ENCODE measurements at places on chromosomes 2 and 18. TPM values are rescaled to one million over a fixed set of nuclear protein-coding genes. Genes with fewer than 3 reads are reported as not detected.
A peak's percentile ranks its signal among the peaks of the same experiment; 100 is the strongest.

The PARD6G gene
- 26.4 TPM for total RNA-seq

The EVA1A gene
- total RNA-seq = 2.3 TPM

The CIB4 gene
- not detected for total RNA-seq

The PSMA8 gene
- not detected for total RNA-seq

The SERPINB12 gene
- not detected for total RNA-seq

The HOXD4 gene
- total RNA-seq = 22.4 TPM

The UNC50 gene
- total RNA-seq = 48.9 TPM

The UGT1A6 gene
- total RNA-seq = 134 TPM

The FBXO41 gene
- total RNA-seq = 6.6 TPM

The ANKRD62 gene
- not detected for total RNA-seq

The ACOXL gene
- total RNA-seq = 52.7 TPM

The CCDC85A gene
- 1.5 TPM for total RNA-seq

The LOXL3 gene
- 6.4 TPM for total RNA-seq

- no peak for DNase-seq
Measured at GRCh38 chr18:32321826-32322225, 132.0 kb downstream of the MEP1B start.

- DNase-seq = no peak
Measured at GRCh38 chr2:239375278-239376061, 25.4 kb downstream of the HDAC4 start.

GRCh38 chr2:18105929-18106328 lies 227.5 kb downstream of the KCNS3 start:
- DNase-seq = no peak

DNA sequence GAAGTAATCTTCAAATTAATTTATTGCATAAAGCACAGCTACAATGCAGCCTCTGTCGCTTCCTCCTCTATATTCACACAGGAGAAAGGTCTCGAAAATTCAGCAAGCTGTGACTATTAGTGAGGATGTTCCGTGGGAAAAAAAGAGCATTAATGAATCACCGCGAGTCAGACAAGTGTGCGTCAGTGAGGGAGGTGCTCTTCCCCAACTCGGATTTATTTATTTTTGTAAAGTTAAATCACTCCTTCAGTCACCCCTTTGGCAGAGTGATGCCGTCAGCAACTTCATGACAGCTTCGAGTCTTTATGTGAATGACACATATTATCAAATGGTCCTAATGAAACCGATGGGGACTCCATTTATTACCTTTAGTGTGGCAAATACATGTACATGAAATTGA lies 648.9 kb upstream of the SALL3 start:
- DNase-seq = no peak

DNA sequence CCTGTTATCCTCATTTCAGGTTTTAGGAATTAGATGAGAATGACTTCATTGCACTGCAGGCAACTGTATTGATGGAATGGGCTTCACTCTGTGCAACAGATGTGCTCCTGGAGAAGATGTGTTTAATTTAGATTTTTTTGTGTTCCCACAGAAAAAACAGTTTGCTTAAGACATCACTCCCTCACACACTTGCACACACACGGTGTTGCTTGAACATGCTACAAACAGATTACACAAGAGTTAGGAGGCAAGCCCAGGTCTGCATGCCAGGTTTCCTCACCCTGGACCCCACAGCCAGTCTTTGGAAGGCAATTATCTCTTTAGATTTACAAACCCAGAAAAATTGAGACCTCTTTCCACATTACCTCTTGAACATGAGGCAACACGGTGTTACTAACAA lies 93.7 kb upstream of the KLHL29 start:
- DNase-seq = no peak

GRCh38 chr18:39909706-39910105 lies 2045.3 kb upstream of the PIK3C3 start:
- no peak for DNase-seq

- no peak for DNase-seq
Measured at GRCh38 chr2:30503007-30503694, 56.1 kb downstream of the LCLAT1 start.

DNA sequence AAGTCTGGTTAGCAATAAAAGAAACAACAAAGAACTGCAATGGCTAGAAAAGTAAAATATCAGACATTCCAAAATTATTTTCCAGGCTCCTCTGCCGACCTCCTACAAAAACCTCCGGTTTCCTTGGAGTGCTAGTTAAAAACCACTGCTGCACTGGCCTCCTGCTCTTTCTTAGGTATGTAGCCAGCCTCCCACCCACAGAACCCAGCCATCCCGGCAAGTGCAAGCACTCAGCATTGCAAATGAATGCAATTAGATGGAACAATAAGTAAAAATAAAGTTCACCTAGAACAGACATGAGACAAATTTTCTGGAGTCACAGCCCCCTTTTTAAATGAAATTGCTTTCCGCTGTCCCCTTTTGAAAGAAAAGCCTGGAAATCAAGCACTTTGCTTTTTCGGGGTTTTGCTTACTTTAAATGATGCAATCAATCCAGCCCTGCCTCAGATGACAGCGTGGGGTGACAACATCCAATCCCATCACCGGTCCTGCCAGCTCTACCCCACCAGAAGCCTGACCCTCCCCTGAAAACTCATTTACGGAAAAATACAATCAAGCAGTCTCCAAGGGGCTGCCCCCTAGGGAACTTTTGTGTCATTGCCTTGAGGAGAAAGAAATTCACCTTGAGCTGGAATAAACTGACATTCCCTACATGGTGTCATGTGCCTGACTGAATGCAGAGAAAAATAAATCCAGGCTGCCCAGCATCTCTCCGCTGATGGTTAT lies 199.8 kb downstream of the EPHA4 start:
- DNase-seq = no peak

DNA sequence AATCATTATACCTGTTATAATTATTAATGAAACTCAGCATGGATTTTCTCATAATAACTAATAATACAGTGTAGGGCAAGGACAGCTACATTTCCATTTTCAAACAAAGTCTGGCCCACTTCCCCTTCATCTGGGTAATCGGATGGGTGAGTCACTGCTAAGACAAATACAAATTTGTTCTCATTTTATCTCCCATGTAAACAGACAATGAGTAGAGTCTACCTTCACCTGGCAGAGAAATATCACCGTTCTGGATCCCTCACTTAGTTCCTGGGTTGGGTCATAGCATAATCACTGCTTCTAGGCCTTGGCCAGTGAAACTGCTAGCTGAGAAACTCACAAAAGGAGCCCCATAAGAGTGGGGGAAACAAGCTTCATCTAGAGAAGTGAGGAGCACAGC lies 9.2 kb downstream of the CNTNAP5 start:
- no peak for DNase-seq

DNA sequence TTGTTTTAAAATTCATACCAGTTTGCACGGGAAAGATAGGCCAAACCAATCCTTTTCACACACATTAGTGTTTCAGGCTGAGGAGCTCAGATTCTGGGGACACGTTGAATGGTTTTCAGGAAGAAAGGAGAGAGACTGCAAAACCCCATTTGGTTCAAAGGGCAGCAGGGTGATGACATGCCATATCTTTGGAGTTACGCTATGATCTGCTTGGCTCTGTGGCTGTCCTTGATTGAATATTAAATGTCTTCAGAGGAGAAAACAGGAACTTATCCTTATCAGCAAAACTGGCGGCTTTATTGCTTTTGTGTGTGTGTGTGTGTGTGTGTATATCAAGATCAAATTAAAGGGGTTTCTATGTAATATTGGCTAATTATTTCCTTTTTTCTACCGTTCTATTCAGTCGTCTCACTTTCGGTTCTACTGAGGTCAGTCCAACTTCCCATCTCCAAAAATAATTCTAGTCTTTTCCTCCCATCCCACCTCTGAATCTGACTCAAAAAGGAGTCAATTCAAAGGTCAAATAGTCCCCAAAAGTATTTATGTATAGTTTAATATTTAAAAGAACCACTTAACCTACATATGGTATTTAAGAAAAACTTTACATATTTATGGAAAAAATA lies 292.9 kb upstream of the CCDC68 start:
- DNase-seq = no peak

DNA sequence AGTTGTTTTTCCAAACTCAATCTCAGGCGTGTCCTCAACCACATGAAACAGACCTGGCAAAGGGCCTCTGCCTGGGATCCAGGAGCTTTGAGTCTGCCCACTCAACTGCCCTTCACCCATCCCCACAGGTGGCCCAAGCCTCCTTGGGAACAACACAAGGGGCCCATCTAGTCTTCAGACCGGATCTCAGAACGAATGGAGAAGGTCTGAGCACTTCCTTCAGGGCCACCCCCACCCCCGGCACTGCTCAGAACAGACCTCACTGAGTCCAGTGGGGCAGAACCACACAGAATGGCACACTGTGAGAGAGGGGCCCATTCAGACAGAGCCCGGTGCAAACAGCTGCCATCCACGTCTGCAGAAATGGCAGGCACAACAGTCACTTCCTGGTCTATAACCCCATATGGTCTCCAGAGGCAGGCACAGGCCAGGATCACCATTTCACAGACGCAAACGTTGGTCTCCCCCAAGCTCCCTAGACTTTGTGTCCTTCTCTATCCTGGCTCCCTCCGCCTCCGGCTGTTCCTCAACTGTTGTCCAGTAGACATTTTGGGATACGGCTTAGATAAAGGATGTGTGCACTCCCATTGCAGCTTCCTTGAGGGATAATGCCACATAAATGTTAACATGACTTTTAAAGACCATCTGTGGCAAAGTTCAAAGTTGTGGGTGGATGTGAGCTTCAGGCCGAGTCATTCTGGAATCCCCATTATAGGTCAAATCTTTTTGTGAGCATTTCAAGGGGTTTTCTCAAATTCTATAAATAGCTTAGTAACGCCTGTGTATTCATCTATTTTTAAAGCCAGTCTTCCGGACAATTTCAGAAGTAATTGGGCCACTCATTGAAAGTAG lies 149.7 kb downstream of the SMAD7 start:
- DNase-seq = peak; percentile 33

DNA sequence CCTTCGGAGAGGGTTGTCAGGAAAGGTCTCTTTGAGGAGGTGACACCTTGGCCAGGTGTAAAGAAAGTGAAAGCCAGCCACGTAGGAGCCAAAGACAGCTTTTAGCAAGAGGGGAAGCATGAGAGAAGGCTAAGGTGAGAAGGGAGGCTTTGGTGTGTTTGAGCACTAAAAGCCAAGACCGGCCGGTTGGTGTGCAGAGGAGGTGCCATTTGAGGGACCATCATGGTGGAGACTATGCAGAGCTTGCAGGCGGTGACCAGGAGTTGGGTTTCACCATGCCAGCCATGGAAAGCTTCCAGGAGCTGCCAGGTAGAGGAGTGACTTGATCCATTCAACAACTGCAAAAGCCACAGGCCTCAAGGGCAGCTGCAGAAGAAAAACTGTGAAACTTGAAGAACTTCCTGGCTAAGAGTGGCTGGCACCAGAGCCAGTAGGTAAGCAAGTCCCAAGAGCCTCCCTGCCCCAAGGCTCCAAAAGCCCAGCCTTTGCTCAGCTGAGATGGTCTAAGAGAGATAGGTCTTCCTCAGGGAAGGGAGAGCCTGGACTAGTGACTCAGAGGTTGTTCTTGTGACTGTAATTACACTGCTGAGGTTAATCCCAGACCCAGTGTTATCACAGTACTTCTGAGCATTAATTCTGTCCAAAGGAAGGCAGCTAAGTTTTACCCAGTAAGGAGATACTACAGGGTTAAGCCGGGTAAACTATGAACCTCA lies 319.0 kb downstream of the BCL11A start:
- DNase-seq = no peak

DNA sequence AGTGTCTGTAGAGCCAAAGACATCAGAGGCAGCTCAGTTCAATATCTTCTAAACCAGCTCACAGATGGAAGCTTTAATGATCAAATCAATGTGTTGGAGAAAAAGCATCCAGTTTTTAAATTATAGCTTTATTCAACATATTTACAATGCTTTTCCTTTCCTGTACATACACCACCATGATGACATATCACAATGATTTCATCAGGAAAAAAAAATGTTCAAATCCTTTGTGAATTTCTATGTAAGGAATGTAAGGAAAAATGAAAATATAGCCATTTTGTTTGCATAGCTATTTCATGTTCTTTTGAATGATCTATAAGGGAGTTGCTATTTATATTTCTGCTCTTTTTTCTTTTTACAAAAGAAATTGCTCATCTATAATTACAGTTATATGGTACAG lies 134.7 kb upstream of the CDH20 start:
- DNase-seq = no peak

GRCh38 chr18:44826418-44827259 lies 146.0 kb downstream of the SETBP1 start:
- peak; percentile 83 for DNase-seq

DNA sequence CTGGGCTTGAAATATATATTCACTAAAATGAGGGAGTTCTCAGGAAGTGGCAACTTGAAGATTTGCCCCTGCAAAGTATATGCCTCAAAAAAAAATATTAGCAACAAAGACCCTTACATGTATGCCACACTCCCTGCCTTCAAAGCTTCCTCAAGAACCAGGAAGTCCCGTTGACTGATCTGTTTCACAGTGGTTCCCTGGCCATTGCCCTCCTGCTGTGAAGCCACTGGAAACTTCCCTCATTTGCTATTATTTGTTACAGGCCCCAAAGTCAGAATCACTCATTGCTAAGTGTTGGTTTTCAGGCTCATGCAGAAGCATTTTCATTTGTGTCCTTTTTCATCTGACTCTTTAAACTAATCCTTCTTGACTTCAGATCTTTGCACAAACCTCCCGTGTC lies 421.5 kb downstream of the ZNF521 start:
- no peak for DNase-seq

- no peak for DNase-seq
Measured at GRCh38 chr18:24601585-24601984, 141.1 kb downstream of the HRH4 start.

GRCh38 chr2:174621323-174621722 lies 23.7 kb upstream of the WIPF1 start:
- no peak for DNase-seq

GRCh38 chr2:45009928-45010701 lies 863 bp upstream of the SIX2 start:
- DNase-seq = peak; percentile 75

GRCh38 chr2:201751566-201751965 lies 29.2 kb downstream of the ALS2 start:
- DNase-seq = no peak

GRCh38 chr18:51390702-51391101 lies 193.2 kb upstream of the MEX3C start:
- DNase-seq = no peak

- peak; percentile 20 for DNase-seq
Measured at GRCh38 chr2:31216734-31217133, 581 bp downstream of the CAPN14 start.

DNA sequence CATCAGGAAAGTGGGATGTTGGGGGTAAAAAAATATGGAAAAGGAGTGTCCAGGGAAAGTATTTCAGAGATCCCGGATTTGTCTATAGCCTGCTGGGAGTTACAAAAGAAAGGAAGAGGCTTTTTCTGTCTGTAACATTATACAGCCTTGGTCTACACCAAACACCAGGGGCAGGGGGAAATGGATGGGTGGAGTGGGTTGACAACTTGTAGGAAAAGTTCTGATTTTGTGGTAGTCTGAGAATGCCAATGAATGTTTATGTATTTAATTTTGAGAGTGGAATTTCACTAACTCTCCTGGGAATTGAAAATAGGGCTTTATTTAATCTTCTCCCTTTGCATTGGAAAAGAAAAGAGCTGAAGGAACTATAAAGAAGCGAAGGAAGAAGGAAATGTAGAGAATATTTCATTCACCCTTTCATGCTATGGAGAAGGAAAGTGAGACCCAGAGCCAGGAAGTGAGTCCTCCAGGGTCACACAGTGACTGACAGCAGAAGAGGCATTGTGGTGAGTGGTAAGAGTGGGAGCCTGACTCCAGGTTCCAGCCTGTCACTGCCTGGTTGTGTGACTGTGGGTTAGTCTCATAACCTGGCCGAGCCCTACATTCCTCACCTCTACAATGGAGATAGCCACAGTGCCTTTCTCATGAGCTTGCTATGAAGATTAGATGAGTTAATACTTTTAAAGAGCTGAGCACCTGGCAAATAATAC lies 346.3 kb upstream of the TNP1 start:
- DNase-seq = no peak

GRCh38 chr2:162435676-162436075 lies 91.7 kb downstream of the GCA start:
- DNase-seq = no peak

All from ureter (tissue), 1 donor.